Left renal pelvis (tissue), 4 donors: ENCODE measurements at places on chromosomes 4 and X. TPM values are rescaled to one million over a fixed set of nuclear protein-coding genes. Genes with fewer than 3 reads are reported as not detected.
A peak's percentile ranks its signal among the peaks of the same experiment; 100 is the strongest.

DNA sequence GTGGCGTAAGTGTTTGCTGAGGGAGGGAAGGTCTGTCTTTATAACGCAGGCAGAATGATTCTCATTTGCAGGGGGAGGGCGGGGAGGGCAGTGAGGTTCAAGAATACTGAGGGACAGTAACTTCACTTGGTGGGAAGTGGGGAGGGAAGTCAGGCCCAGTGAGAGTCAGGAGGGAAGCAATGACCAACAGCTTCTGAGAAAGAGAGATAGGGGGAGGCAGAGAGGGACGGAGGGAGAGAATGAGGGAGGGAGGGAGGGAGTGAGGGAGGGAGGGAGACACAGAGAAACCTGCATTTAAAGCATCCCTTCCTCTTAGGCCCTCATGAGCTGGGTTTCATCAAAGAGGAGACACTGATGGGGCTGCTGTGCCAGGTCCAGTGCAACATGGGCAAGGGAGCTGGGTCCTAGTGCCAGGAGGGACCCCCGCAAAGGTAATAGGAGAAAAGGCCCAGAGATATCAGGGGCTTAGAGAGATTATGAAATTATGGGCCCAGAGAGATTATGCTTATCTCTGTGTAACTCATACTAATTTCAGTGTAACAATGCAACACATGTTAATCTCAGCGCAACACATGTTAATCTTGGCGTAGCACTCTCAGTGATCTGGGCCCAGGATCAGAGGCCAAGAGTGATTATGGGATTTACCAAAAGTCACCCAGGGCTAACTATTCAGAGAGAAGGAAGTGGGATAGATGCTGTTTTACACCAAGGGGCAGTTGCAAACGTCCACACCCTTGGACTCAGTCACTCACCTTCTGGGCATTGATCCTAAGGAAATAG lies 112.1 kb downstream of the DRD5 start:
- DNase-seq = no peak

GRCh38 chrX:53356186-53356585 lies 66.3 kb downstream of the SMC1A start:
- DNase-seq = no peak

DNA sequence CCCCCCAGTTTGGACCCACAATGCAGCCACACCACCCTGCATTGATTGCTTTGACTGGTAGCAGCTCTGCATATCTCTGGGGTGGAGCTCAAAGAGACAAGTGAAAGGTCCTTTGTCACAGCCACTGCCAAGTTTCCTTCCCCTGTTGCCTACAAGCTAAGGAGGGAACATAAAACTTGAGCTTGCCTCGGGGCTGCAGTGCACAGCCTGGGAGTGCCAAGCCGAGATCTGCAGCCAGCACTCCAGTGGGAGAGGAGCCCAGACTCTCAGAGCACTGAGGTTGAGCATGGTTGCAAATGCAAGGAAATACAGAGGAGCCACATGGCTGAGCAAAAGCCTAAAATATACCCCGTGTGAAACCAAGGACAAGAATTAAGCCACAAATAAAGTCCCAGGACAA lies 142.2 kb downstream of the DKK2 start:
- no peak for DNase-seq

- no peak for DNase-seq
These were observed 164.0 kb upstream of the FGF13 start for GRCh38 chrX:138875472-138875871.

GRCh38 chr4:102807345-102807744 lies 20.0 kb downstream of the UBE2D3 start:
- DNase-seq = no peak

- DNase-seq = no peak
These were observed 1624.8 kb upstream of the TENM3 start for GRCh38 chr4:180618396-180618795.

DNA sequence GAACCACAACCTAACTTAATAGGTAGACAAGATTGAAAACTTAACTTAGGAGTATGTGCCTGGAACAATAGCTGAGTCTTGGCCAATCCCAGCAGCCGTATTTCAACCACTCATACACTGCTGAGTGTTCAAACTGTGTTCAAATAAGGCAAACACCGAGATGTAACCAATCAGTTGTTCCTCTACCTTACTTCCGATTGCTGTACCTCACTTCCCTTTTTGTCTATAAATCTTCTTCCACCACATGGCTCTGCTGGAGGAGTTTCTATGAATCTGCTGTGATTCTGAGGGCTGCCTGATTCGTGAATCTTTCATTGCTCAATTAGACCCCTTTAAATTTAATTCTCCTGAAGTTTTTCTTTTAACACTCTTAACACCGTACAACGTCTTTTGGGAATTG lies 108.0 kb downstream of the ANAPC4 start:
- no peak for DNase-seq

- DNase-seq = no peak
These were observed 225.8 kb upstream of the GIMD1 start for GRCh38 chr4:106594291-106594952.

GRCh38 chr4:138392751-138393308 lies 150.7 kb upstream of the SLC7A11 start:
- no peak for DNase-seq

DNA sequence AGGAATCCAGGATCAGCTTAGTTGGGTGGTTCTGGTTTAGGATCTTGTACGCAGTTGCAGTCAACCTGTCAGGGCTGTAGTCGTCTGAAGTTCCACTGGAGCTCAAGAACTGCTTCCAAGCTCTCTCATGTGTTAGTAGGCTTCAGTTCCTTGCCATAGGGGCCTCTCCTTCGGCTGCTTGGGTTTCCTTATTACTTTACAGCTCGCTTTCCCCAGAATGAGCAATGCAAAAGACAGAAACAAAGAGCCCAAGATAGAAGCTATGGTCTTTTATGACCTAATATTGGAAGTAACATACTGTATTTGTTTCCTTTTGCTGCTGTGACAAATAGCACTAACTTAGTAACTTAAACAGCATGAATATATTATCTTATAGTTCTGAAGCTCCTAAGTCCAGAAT lies 51.7 kb downstream of the TIGD2 start:
- no peak for DNase-seq

GRCh38 chr4:137960371-137961050 lies 281.6 kb downstream of the SLC7A11 start:
- DNase-seq = no peak

DNA sequence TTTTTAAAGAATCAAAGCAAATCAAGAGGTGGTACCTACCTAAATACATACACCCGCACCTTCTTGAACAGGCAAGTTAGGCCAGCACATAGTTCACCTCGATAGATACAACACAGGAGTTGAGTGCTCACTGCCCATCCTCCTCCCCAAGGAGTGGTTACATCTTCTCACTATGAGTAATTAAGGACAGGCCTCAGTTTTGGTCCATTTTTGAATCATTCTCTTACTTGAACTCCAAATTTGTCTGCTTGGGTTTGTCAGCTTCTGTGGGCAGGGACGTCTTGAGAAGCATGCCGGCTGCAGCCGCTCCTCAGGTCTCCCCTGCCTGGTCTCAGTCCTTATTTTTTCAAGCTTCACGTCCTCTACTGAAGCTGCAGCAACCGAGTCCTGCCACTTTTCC lies 190.6 kb upstream of the RBPJ start:
- no peak for DNase-seq

GRCh38 chr4:76292730-76293129 lies 13.8 kb upstream of the STBD1 start:
- no peak for DNase-seq

GRCh38 chrX:54695816-54696487 lies 102.1 kb downstream of the ITIH6 start:
- no peak for DNase-seq

- no peak for DNase-seq
These were observed 330.6 kb upstream of the GATB start for GRCh38 chr4:152091405-152091804.

GRCh38 chrX:13899607-13900006 lies 82.7 kb upstream of the GPM6B start:
- DNase-seq = no peak

DNA sequence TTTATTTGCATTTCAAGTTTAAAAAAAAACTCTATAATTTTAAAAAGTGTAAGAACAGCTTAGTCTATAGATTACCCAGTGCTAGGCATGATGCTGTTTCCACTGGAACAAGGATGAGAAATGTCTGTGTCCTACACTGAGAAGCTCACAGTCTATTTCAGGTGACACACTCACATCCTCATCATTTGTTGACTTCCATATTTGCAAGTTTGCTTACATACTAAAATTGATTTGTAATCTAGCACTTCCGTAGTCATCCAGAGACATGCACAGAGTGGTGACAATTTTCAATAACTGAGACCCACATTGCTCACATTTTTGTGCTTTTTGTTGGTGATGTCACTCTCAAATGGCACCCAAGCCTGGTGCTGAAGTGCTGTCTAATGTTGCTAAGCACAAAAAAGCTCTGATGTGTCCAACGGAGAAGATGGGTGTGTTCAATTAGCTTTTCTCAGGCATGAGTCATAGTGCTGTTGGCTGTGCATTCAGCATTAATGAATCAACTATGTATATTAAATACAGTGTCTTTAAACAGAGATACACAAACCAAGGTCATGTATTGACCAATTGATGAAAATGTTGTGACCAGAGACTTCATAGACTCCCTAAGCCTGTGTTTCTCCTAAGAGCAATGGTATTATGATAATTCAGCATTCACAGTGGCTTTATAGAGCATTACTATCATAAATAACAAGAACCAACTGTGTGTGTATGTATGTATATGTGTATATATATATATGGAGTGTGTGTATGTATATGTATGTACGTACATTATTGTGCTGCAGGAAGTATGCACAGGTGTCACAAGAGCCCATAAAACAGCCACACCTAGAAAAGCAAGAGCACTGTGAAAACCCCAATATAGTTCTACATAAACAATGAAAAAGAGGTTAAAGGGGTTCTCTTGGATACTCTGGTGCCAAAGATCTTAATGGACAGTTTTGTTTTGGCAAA lies 31.2 kb upstream of the VCX3B start:
- DNase-seq = no peak

GRCh38 chr4:72442147-72442546 lies 126.9 kb downstream of the ADAMTS3 start:
- DNase-seq = no peak

GRCh38 chr4:89836031-89836745 lies 773 bp downstream of the SNCA start:
- no peak for DNase-seq

- no peak for DNase-seq
These were observed 280.0 kb downstream of the ANKRD50 start for GRCh38 chr4:124432500-124432899.

DNA sequence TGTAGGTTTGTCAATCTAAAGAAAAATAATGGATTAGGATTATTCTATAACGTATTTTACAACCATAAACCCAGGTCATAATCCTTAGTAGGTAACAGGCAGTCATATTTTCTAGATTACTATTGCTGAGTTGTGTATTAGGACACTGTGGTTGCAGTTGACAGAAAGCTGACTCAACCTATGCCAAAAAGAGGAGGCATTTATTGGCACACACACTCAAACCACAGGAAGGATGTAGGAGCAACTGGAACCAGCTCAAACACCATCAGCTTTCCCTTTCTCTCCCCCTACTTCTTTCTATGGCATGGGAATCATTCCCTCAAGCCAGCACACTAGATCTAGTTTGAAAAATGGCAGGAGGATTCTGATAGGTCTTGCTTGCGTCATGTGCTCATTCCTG lies 136.4 kb upstream of the FAM9C start:
- DNase-seq = no peak

DNA sequence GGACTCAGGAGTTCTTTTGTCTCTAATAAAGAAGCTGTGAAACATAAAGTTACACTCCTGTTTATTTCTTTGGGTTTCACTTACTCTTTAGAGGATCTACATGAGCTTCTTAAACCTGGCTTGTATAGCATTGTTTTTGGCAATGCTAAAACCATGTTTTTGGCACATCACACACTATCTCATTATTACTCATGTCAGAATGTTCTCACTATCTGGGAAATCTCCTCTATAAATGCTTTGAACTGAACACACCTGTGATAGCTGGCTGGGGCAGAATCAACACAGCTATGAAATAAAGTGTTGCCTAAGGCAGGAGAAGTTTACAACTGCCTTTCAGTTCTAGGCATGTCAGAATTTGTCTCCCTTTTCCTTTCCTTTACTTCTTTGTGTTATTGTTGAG lies 52.6 kb downstream of the SULT1B1 start:
- no peak for DNase-seq

DNA sequence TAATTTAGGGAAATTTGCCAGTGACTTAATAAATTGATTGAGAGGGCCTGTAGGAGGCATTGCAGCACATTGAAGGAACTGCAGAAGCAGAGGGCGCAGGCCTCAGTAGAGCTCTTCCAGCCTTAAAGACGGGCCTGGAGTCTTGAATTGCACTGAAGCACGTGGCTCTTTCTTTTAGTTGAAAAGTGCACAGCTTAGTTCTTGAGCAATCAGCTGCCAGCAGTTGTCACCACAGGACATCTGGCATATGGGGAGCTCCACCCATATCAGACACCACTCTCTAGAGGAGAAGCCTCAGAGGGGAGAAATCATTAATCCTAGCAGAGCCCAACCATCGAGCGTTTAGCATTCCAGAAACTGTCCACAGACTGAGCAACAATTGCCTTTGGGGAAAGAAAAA lies 16.0 kb upstream of the FGF16 start:
- DNase-seq = no peak

GRCh38 chr4:41074215-41074614 lies 140.1 kb downstream of the APBB2 start:
- DNase-seq = no peak

GRCh38 chrX:47662144-47662657 lies 3.2 kb upstream of the UXT start:
- no peak for DNase-seq

DNA sequence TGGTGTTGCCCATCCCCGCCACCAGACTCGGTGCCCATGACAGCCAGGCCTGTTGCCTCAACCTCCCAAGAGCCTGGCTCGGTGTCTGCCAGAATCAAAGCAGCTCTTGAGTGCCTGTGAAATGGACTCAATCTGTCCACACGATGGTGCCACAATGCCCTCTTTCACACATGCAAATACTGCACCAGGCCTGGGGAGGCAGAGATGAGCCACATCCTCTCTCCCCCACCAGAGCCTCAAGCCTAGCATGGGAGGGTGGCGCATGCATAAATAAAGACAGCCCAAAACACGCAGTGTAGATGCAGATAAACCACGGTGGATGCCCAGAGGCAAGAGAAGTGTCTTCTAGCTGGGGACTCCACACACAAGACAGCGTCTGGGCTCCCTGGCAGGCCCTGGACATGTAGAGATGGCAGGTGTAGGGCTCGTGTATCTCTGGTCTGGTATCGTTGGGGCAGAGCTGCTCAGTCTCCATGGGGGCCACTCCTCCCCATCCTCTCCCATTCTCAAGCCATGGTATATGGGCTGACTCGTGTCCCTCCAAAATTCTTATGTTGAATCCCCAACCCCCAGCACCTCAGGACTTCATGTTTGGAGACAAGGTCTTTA lies 65.6 kb downstream of the JAKMIP1 start:
- DNase-seq = no peak

GRCh38 chr4:22573198-22573597 lies 57.3 kb upstream of the ADGRA3 start:
- DNase-seq = peak; percentile 5

The CT83 gene
- polyA plus RNA-seq = not detected

The OTC gene
- 0.50 TPM for polyA plus RNA-seq

The CCDC110 gene
- 2.4 TPM for polyA plus RNA-seq

The SORCS2 gene
- 8.3 TPM for polyA plus RNA-seq

The HTRA3 gene
- polyA plus RNA-seq = 15.4 TPM

The PDCL2 gene
- not detected for polyA plus RNA-seq

The ITIH6 gene
- polyA plus RNA-seq = 0.03 TPM

The FOXP3 gene
- polyA plus RNA-seq = 0.66 TPM

The PAGE2B gene
- not detected for polyA plus RNA-seq

The MAGEA2B gene
- polyA plus RNA-seq = not detected

The NLGN3 gene
- 14.2 TPM for polyA plus RNA-seq
